ENCODE measurements at places on chromosomes 5 and 9.
A peak's percentile ranks its signal among the peaks of the same experiment; 100 is the strongest.

DNA sequence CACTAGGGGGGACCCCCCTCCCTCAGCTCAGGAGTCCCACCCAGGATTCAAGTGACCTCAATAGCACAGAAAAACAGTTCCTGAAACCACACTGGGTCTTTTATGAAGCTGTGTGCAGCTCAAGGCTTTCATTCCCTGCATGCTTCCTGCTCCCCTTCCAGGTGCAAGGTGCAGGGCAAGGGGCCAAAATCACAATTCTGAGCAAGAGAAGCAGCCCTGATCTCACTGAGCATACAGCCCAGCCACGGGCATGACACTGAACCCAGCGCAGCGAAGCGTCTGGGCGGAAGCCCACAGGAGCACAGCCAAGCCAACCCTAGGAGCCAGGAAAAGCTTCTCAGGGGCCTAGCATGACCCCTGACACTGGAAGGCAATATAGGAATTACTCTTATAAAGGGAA lies 62.9 kb downstream of the IRX2 start:
- no peak for DNase-seq

- DNase-seq, result no peak
These were observed 65.8 kb downstream of the TSTD2 start for GRCh38 chr9:97567182-97567893.

DNA sequence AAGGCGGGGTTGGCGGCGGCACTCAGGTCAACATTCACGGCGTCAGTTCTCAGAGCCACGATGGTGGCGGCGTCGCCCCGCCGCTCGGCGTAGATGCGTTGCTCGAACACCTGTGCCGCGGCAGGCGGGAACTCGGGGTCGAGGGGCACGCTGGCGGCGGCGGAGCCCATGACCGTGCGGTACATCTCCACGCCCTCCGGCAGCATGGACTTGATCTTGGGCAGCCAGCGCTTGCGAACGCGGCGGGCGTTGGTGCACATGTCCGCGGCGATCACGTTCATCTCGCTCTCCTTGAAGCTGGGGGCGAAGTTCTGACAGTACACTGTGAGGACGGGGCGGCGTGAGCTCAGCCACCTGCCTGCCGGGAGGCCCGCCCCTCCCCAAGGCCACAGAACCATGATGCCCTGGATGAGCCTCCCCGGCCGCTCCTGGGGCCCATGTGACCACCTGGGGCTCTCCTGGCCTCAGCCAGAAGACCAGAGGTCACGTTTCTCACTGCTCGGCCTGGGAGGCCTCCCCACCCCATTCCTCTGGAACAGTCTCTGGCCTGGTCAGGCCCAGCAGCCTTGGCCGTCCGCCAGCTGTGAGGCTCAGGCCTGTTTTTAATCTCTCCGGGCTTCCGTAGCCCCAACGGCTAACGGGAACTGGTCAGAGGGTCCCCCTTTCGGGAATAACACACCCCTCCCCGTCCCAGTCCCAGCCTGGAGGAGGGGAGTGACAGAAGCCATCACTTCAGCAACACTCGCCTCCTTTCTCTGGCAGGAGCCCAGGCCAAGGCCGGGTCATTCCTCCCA lies 50.7 kb upstream of the UBAC1 start:
- no peak for DNase-seq

- no peak for DNase-seq
These were observed 8.2 kb downstream of the CEP120 start for GRCh38 chr5:123414974-123415373.

DNA sequence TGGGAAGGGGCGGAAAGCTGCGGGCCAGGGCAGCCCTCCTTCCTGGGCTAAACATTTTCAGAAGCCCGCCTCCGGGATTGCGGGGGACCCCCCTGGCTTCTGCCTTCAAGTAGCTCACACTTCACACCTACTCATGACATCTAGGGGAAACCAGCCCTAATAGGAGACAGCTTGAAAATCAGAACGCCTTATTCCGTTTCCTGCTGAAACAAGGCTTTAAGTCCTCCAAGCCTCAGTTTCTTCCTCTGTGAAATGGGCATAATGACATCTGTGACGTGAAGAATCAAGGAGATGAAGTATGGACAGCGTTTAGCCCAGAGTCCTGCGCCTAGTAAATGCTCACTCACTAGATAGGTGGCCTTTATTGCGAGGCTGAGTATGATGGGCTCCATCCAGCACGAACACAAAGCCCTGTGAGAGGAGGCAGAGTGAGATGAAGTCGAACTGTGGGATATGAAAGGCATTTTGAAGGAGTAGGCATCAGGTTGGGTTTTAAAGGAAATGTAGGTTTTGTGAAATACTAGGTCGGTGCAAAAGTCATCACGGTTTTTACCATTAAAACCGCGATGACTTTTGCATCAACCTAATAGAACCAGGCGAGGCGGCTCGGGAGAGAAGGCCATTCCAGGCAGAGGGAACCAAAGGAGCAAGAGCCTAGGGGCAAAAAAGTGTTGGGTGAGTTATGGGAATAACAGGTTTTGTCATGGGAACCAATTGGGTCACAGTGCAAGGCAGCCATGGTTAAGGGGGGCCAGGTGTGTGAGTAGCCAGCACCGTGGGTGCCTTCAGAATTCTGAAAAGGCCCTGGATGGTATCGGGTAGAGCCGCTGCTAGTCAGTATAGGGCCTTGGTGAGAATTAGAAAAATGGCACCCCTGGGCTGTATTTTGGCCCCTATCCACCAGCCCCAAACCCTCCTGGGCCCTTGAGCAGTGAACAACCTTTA lies 1.0 kb upstream of the TSC1 start:
- no peak for DNase-seq

- DNase-seq, result no peak
These were observed 921 bp downstream of the KCNIP1 start for GRCh38 chr5:170504616-170505266.

DNA sequence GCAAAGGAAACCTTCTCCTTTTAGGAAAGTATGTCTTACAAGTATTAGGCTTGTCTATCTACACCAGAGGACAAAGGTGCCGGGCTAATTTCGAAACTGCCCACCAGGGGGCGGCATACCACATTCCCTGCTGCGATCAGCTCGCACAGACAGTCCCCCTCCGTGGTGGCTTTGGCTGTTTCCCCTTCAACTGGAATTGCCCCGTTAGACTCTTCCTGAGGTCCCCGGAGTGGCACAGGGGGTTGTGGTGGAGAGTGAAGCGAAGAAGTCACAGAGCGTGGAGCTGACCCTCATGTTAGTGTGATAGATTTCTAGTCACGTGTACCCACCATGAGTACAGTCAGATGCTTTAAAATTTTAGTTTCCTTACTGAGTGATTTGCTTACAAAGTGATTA lies 17.5 kb downstream of the PTTG1 start:
- DNase-seq, result peak; percentile 85

DNA sequence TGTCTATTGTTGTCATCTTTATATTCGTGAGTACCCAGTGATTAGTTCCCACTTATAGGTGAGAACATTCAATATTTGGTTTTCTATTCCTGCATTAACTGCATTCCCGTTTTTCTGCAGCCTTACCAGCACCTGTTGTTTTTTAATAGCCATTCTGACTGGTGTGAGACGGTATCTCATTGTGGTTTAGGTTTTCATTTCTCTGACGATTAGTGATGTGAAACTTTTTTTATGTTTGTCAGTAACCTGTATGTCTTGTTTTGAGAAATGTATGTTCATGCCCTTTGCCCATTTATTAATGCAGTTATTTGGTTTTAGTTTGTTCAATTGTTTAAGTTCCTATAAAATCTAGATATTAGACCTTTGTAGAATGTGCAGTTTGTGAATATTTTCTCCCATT lies 546.0 kb upstream of the RORB start:
- no peak for DNase-seq

GRCh38 chr9:72150661-72151060 lies 1.4 kb downstream of the GDA start:
- no peak for DNase-seq

DNA sequence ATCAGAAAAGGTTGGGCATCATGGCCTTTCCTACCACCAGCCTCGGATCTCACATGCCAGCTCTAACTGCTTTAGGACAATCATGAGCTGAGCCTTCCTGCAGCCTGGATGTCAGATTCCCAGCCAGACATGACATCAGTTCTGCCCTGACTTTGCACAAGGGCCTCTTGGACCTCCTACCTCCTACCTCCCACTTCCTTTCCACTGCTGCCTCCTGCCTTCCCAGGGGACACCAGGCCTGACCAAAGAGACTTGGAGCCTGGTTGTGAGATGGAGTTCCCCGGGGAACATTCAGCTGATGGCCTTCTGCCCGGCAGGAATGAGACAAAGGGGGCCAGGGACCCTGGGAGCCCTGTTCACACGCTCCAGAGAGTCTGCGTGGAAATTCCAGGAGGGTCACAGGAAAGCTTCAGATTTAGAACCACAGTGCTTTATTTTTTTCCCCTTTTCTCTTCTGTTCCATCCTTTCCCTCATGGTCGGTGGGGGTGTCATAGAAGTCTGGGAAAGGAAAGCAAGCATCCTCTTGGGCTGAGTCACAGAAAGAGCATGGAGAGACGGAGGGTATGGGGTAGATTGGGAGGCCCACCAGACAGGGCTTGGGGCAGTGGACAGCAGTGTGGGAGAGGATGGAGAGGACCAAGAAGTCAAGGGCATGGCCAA lies 35.4 kb upstream of the IL17B start:
- no peak for DNase-seq

DNA sequence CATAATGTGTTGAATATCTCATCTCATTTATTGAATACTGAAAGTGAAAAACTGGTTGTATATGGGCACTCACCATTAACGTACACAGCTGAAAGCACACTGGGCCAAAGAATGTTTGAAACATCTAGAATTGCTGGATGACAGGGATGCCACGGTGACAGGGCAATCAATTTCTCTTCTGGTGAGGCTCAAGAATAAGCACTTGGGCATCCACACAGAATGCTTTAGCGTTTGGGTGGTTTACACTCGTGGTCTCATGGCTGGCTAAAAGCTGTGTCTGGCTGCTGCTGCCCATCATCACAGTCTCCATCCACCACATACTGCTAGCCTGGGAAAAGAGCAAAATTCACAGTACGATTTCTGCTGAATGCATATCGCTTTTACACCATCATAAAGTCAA lies 30.7 kb upstream of the IL31RA start:
- DNase-seq, result no peak

Measured in activated naive CD8-positive, alpha-beta T cell treated with anti-CD3 and anti-CD28 coated beads for 36 hours (primary cell).